Cardiac ventricle fibroblast (primary cell): ENCODE measurements at places on chromosomes 4 and X. TPM values are rescaled to one million over a fixed set of nuclear protein-coding genes. Genes with fewer than 3 reads are reported as not detected.

Gene RENBP
- 1.1 and 1.2 TPM in 2 replicates for total RNA-seq

Gene SYN1
- 1.3 and 1.7 TPM in 2 replicates for total RNA-seq

Gene NR0B1
- total RNA-seq: 1.1 and 1.7 TPM in 2 replicates

Gene MBNL3
- 3.7 and 4.2 TPM in 2 replicates for total RNA-seq

Gene UGT2B7
- total RNA-seq: not detected in 2 replicates

Gene SSX7
- total RNA-seq: not detected in 2 replicates

Gene MMRN1
- 0.83 and 1.2 TPM in 2 replicates for total RNA-seq

Gene ANOS1
- 4.4 and 5.6 TPM in 2 replicates for total RNA-seq

Gene PARM1
- total RNA-seq: 1.8 and 2.0 TPM in 2 replicates

Gene FAM200B
- total RNA-seq: 28.6 and 29.7 TPM in 2 replicates

Gene ATP2B3
- not detected in 2 replicates for total RNA-seq

Gene SPARCL1
- total RNA-seq: 208 and 218 TPM in 2 replicates

Gene PCDH19
- 0.06 and 0.10 TPM in 2 replicates for total RNA-seq

Gene ELK1
- total RNA-seq: 29.6 and 33.2 TPM in 2 replicates

Gene ANK2
- total RNA-seq: 100 and 113 TPM in 2 replicates

Gene STOX2
- 0.20 and 0.37 TPM in 2 replicates for total RNA-seq
